ENCODE measurements at places on chromosomes 2 and 18.

GRCh38 chr2:46554397-46554796 is 75.0 kb downstream of the TMEM247 start:
- DNase-seq, result no peak

GRCh38 chr2:13135856-13136255 is 419.1 kb downstream of the TRIB2 start:
- no peak for DNase-seq

GRCh38 chr2:191117341-191117740 is 33.5 kb downstream of the STAT4 start:
- no peak for DNase-seq

GRCh38 chr2:24105816-24106215 is 17.3 kb downstream of the PFN4 start:
- DNase-seq, result no peak

- DNase-seq, result no peak
These were observed 63.6 kb downstream of the SPOPL start for GRCh38 chr2:138565230-138565598.

DNA sequence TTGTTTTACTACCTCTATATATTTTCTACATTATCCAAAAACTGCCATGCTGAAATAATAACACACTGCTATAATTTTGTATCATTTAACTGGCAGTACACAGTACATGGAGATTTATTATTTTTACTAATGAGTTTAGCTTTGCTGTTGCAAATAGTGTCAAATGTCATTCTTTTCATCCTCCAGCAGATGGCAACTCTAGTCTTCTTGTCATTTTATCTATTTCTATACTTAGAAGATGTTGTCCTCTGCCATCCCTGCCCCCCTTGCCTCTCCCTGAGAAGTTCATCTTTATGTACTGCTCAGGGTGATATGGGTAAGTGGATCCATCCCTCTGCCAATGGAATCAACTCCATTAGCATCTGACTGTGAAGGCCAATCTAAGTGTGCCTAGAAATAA is 21.7 kb upstream of the LRRTM1 start:
- peak; percentile 12 for DNase-seq

- no peak for DNase-seq
These were observed 238.0 kb upstream of the COPS8 start for GRCh38 chr2:236847538-236848263.

GRCh38 chr2:236782938-236783337 is 213.3 kb downstream of the ACKR3 start:
- no peak for DNase-seq

GRCh38 chr2:212752730-212753351 is 214.2 kb upstream of the ERBB4 start:
- DNase-seq, result no peak

DNA sequence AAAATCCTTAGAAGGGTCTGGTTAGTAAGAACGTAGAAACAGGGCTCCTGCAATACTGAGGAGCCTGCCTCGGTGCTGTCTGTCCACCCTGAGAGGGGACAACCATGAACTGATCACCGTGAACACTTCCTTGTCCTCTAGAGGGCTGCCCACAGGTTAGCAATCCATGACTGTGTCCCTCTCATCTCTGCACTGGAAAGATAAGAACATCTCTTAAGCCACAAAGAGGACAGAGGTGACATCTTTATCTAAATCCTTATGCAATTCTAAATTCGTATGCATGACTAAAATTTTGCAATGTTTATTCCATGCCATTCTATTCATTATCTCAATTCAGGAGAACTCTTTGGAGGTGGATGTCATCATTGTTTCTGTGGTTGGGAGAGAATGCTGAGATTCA is 12.8 kb downstream of the EFR3B start:
- DNase-seq, result no peak

- no peak for DNase-seq
These were observed 1.6 kb upstream of the ATP9B start for GRCh38 chr18:79067611-79068010.

GRCh38 chr2:232417489-232417888 is 10.8 kb downstream of the ALPG start:
- no peak for DNase-seq

DNA sequence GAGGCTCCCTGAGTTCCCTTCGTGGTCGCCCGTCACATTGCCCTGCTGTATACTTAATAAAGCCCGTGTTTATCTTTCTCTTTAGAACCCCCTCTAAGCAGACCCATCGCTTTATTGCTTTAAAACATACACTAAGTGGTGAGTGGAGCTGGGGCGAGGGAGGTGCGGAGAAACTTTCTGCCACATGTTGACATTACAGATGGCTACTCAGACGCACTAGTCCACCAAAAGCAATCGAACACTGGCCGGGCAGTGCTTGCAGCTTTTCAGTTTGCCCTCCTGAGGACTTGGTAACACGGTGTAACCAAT is 859 bp upstream of the COLEC12 start:
- DNase-seq, result no peak

DNA sequence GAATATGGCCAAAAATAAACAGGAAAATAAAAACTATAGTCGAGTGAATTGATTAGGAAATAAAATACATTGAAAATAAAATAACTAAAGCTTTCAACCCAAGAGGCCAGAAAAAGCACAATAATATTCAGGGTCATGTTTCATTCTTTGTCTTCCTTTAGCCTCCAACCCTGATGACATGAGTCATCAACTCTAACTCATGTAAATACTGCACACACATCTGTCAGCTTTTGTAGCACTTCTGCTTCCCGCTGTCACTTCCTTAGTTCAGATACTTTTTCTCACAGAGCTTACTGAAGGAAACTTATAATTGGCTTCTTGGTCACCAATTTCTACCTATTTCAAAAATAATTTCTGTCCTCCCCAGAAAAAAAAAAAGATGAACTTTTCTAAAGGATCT is 112.8 kb downstream of the UPP2 start:
- no peak for DNase-seq

DNA sequence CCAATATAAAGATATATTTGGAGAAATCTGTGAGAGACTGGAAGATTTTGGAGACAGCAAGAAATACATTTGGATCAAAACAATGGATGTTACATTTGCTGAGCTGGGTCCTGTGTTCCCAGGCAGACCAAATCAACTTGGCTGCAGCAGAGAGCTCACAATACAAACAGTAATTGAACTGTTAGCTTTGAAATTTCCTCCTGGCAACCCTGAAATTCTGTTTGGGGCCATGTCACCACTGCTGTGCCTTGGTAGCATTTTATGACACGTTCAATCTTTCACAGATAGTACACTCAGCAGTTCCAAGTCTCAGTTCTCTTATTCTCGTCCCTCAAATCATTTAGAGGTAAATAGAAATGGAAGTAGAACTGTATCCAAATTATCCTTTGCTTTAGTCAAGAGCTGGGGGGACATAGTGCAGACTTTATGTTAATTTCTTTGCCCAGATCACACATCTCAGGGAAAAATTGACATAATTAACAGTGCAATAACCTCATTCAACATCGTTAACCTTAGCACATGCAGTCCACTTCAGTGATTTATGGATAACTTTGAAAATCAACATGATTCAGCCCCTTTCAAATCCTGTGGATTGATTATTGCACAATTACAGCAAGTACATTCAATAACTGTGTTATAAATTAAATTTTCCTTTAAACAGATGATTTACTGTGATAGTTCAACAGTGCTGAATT is 277.4 kb upstream of the MC4R start:
- no peak for DNase-seq

DNA sequence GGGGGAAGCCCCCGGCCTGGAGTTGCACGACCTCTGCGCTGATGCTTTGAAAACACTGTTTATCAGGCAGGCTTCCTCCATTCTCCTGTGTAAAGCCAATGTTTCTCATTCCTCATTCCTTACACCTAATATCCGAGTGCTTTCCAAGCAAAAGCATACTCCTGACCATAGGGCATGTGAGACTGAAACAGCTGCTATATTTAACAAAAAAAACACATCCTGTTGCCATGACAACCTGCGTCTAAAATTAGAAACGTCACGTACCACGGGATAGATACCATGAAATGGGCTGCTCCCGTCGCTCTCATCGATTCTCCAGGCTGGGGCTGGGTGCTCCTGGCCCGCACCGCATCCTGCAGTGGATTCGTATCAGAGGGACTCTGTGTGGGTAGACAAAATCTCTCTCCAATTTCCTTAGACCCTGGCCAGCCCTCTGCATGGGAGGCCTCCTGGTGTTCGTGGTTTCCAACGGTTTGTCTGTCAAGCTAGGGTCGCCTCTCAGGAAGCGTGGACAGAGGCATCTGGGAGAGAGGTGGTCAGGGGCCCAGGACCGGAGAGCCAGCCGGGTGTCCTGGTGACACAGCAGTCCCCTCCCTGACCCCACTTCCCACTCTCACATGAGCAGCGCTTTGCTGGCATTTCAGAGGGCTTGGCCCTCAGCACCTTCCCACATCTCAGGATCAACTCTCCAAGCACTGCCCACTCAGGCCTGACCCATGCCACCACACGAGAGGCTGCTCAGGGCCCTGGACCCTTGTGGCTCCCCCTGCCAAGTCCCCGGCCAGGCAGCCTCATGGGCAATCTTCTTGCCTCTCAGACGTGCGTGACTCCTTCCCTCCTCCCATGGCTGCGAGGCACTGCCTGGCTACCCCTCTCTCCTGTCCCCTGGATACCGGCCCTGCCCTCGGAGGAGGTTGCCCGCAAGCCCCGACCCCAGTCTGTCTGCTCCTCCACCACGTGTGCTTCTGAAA is 268.1 kb downstream of the NDUFA10 start:
- DNase-seq, result no peak

- DNase-seq, result no peak
These were observed 21.6 kb downstream of the CUL3 start for GRCh38 chr2:224563537-224563936.

- DNase-seq, result no peak
These were observed 56.3 kb downstream of the GLI2 start for GRCh38 chr2:120791962-120792297.

GRCh38 chr2:126518196-126518595 is 137.8 kb upstream of the GYPC start:
- no peak for DNase-seq

DNA sequence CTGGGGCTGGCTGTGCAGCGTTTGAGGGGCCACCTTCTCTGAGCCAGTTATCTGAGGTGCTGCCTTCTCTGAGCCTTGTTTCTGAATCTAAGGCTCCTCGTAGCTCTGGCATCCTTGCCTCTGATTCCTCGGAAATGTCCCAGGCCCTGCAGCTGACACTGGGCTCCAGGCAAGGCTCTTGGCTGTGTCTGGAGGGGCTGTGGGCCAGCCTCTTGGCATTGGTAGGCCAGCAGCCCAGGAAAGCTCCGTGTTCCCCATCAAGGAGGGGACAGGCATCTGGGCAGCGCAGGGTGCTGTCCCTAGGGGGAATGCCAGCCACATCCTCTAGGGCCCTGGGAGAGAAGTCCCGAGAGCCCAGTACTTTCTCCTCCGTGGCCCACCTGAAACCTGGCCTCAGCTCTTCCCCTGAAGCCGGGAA is 40.7 kb upstream of the TAF1B start:
- DNase-seq, result no peak

DNA sequence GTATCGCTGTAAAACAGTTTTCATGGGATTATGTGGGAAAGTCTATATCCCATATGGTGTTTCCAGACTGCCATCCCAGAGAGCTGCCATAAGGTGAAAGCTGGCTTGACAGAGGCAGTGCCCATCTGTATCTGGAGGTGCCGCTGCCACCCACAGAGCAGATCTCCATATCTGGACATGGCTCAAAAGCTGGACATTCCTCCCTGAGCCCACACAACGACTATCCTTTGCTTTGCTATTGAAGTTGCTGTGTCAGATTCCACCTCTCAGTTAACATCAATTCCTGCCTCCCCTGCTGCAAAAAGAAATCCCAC is 55.2 kb downstream of the RND3 start:
- no peak for DNase-seq

GRCh38 chr18:7255054-7255453 is 24.2 kb downstream of the LRRC30 start:
- DNase-seq, result no peak

- DNase-seq, result no peak
These were observed 1.6 kb upstream of the KLF7 start for GRCh38 chr2:207167099-207167923.

GRCh38 chr18:55805666-55806065 is 217.7 kb upstream of the TCF4 start:
- DNase-seq, result no peak

GRCh38 chr18:40371673-40372072 is 1583.4 kb upstream of the PIK3C3 start:
- no peak for DNase-seq

DNA sequence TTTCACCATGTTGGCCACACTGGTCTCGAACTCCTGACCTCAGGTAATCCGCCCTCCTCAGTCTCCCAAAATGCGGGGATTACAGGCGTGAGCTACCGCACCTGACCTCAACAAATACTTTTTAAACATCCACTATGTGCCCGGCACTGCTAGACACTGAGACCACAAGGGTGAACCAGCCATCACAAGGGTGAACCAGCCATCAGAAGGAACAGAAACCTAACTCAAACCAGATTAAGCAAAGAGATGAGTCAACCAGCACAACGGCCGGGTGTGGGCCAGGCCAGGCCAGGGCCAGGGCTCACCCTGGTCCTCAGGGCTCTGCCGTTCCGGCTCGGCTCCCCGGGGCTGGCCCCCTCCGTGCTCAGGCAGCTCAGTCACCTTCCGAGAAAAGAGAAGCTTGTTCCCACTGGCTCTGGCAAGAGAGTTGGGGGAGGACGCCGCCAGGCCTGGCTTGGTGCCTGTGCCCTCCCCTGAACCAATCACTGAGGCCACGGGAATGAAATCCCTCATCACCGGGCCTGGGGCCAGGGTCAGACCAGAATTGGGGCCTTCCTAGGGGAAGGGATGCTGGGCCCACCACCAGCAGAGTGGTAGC is 4.4 kb downstream of the TEX44 start:
- no peak for DNase-seq

- DNase-seq, result no peak
These were observed 713.7 kb downstream of the TSN start for GRCh38 chr2:122469147-122469546.

DNA sequence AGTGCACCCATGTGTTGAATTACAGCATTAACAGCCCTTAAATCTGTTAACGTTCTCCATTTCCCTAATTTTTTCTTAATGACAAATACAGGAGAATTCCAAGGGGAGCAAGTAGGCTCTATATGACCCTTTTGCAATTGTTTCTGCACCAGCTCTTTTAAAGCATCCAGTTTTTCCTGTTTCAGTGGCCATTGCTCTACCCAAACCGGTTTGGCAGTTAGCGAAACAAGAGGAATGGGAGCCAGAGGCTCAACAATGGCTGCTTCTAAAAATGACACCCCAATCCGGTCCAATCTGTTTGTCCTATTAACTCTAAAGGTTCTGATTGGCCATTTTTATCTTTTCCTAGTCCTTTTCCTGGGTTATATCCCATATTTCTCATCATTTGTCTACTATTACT is 15.1 kb upstream of the SUCLG1 start:
- DNase-seq, result no peak

GRCh38 chr2:232365621-232366321 is 12.8 kb upstream of the ALPP start:
- peak; percentile 60 for DNase-seq

- no peak for DNase-seq
These were observed 308.5 kb downstream of the GBX2 start for GRCh38 chr2:235859651-235860050.
